Activated CD4-positive, CD25-positive, alpha-beta regulatory T cell treated with anti-CD3 and anti-CD28 coated beads, Interleukin-2, amount 50 U/mL, for 24 hours (primary cell): ENCODE measurements at places on chromosomes 6 and 20.

DNA sequence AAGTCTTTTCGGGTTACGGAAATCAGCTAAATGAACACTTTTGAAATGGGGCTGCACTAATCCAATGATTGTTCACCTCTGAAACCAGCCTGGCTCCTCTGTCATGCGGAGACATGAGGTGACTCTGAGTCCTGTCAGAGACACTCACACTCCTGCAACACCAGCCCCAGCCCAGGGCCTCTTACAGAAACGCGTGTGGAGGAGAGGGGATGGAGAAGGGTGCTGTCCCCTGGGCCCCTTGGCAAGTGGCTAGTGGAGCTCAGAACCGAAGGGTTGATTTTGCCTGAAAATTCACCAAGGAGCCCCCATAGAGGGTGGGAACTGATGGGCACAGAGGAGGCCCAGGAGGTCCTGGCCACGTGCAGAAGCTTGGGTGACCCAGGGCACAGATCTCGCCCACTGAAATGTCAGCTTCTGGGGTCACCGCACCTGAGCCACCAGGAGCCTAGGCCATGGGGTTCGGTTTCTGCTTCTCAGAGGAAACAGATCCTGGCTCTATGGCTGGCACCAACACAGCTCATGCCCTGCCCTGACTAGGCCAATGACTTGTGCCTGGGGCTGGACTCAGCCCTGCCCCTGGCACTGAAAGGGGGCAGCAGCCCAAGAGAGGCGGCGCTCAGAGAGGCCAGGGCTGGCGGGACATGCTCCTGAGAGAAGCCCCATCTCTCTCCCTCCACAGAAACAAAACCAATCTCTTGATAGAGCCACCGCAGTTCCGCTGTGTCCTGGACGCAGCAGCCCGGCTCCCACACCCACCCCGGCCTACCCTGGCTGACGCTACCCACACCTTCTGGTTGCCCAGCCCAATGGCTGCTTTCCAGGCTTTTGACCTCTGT is 144.7 kb downstream of the ERMARD start:
- no peak for ATAC-seq

DNA sequence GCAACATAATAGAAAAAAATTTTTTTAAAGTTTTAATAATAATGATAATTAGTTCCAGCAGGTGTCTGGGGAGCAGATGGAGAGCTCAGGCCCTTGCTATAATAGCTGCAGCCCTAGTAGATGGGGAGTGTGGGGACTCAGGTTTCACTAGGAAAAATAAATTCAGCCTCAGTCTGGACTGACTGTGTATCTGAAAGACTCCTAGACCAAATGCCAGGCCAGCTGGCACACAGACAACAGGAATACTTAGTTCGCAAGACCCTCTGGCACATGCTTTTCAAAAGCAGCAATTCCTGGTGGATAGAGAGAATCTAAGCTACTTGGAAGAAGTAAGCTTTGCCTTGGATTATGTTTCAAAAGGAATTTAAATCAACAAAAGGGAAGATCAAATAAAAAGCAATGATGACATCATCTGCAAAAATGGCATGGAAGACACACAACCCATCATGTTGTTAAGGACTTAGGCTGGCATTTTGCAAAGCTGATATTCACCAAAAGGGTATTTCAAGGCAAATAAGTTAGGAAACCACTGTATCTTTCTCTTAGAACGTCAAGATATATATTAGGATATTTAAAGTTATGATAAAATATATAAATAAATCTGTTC is 107.8 kb downstream of the RNGTT start:
- ATAC-seq, result no peak

- ATAC-seq, result no peak
Measured at GRCh38 chr6:108638993-108639392, 78.3 kb downstream of the FOXO3 start.

GRCh38 chr6:14802514-14803160 is 443.2 kb upstream of the JARID2 start:
- ATAC-seq, result no peak

DNA sequence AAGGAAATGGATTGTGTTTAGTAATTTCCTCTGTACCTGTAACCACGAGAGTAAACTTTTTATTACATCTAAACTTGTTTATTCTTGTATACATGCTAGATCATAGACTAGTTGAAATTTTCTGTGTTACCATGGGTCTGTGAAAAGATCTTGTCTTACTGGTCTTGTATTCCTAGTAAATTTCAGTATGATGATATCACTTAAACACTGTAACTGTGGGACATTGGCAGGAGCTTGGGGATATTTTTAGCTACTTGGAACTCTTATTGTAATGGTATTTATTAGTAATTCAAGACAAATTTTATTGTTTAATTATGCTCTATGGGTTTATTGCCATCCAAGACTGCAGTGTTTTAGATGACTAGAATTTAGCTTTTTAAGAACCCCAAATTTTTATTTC is 25.9 kb upstream of the TULP4 start:
- ATAC-seq, result no peak

GRCh38 chr6:80478030-80478429 is 371.6 kb downstream of the BCKDHB start:
- no peak for ATAC-seq
